ENCODE measurements at places on chromosomes 3 and 15. TPM values are rescaled to one million over a fixed set of nuclear protein-coding genes. Genes with fewer than 3 reads are reported as not detected.

The LMCD1 gene
- 144 TPM for total RNA-seq

The RBMS3 gene
- total RNA-seq = 31.7 TPM

The LMAN1L gene
- total RNA-seq = 229 TPM

The TMEM87A gene
- total RNA-seq = 88.6 TPM

The CCDC33 gene
- not detected for total RNA-seq

The MCF2L2 gene
- 0.41 TPM for total RNA-seq

The ATP13A5 gene
- not detected for total RNA-seq

The DZIP1L gene
- total RNA-seq = 10.2 TPM

The MAPK6 gene
- 23.8 TPM for total RNA-seq

The GASK1A gene
- 4.7 TPM for total RNA-seq

The IMPG2 gene
- 0.23 TPM for total RNA-seq

The AP3B2 gene
- 5.4 TPM for total RNA-seq

All from prostate gland (tissue), 2 donors.